ENCODE measurements at places on chromosomes 6 and 20. TPM values are rescaled to one million over a fixed set of nuclear protein-coding genes. Genes with fewer than 3 reads are reported as not detected.

Gene ID1
- 8.9 TPM for total RNA-seq

Gene HELZ2
- 15.5 TPM for total RNA-seq

Gene RAB44
- not detected for total RNA-seq

DNA sequence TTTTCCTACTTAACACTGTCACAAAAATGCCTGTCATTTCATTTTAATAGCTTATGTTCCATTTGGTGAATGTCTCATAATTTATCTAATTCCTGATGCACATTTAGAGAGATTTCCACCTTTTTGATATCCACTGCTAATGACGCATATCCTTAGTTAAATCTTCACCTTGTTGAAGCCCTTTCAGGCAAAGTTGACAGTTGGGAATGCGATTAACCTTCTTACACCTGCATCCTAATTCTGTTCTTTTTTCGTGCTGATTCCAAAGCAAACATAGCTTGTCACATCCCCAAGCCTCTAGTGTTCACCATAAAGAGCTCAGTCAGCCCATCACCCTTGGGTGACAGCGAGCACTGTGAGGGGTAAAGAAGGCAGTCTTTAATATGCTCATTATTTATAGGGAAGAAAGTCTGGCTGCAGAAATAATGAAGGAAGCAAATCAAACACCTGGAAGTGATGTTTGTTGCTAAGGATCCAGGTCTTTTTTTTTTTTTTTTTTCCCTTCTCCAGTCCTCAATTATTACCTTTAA is 205.6 kb downstream of the DTNBP1 start:
- DNase-seq: no peak

GRCh38 chr6:152301021-152301764 is 336.0 kb downstream of the SYNE1 start:
- DNase-seq: no peak

GRCh38 chr6:36113703-36114102 is 16.6 kb upstream of the MAPK13 start:
- DNase-seq: peak; percentile 53

DNA sequence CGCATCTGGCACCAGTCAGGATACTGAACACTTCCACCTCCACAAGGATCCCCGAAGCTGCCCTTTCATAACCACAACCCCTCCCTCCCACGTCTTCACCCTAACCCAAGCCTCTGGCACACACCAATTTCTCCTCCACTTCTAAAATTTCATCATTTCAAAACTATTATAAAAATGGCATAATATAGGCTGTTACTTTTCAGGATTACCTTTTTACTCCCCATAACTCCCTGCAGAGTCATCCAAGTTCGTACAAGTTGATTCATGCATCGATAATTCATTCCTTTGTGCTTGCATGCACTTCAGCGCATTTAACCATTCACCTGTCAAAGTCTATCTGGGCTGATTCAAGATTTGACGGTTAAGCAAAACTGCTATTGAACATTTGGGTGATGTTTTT is 30.6 kb upstream of the LY86 start:
- DNase-seq: no peak

DNA sequence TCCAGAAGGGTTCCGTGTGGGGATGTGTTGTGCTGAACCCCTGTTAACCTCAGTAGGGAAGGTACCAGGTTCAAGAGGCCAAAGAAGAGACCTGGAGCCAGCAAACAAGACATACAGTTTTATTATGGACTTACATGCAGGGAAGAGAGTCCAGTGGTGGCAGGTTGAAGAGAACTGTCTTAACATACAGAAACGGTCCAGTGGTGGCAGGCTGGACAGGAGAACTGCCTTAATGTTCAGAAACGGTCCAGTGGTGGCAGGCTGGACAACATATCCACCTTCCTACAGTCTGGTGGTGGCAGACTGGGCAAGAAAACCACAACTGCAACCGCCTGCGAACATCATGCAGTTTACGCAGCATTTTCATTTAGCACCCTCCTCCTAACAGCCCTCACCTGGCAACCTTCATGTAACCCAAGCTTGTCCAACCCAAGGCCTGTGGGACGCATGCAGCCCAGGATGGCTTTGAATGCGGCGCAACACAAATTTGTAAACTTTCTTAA is 75.9 kb downstream of the PHACTR3 start:
- no peak for DNase-seq

DNA sequence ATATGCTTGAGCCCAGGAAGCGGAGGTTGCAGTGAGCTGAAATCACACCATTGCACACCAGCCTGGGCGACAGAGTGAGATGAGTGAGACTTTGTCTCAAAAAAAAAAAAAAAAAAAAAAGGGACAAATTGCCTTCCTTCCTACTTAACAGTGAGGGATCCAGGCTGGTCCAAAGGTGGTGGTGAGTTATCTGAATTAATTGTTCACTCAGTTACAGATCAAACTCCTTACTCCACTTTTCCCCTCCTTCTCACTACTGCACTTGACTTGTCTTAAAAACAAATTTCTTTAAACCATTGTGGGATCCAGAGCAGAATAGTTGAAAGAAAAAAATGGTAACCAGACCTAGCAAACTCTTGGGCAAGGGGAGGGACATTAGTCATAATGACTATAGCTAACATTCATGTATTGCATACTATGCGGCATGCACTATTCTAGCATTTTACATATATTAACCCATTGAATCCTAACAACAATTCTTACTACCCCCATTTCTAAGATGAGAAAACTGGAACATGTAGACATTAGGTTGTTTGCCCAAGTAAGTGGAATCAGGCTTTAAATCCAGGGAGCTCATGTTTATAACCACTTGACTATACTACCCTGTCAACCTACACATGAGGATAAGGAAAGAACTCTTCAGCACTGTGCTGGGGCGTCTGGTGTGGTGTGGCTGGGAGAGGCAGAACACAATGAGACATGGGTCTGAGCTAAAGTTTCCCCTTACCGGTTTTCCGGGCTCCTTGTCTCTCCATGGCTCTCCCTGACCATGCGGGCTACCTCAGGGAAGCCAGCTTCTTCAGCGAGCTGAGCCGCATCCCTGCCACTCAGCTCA is 1.5 kb downstream of the GPANK1 start:
- no peak for DNase-seq
